ENCODE measurements at places on chromosomes 1 and 21.

DNA sequence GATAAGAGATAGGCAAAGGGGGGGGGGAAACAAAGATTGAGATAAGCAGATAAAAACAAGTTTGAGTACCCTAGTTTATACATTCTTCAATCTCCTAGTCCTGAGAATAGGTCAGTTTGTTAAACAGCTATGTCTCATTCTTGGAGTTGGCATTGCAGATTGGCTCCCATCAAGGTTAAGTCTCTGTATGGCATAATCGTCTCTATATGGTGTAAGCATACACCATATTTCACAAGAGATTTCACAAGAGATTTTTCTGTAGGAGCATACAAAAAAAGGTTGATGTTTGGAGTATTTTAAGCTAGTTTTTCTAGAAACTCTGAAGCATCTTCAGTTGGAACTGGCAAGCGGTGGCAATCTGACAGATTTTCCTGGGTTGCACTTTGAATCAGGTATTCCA is 35.8 kb downstream of the NCAM2 start:
- no peak for DNase-seq

DNA sequence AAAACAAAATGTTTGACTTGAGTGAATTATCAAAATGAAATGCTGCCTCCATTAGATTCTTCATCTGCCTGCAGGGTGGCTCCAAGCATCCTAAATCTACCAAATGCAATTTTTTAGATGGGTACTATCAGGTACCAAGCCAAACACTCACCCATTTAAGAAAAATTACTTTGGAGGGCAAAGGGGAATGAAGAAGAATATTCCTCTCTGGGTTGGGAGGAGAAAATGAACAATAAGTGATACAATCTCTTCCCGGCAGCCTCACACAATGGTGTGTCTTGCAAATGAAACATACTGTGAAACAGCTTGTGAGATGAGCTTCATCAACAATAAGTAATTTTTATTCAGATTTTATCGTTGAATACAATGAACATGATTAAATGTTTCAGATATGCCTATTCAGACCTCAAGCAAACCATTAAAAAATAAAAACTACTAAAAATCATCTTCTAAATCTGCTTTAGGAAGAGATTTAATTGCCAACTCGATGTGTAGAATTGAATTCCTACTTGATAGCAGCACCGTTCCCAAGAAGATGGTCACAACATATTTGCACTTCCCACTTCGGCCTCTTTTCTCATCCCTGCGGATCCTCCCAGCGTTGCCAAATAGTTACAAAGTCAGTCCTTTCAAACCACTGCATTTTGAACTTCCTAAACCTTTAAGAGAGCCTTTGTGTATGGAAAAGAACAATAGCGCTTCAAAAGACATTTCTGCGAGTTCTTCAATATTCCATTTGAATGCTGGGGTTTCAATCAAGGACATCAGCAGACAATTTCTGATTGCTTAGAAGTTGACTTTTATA is 2.7 kb downstream of the DAB1 start:
- no peak for DNase-seq

DNA sequence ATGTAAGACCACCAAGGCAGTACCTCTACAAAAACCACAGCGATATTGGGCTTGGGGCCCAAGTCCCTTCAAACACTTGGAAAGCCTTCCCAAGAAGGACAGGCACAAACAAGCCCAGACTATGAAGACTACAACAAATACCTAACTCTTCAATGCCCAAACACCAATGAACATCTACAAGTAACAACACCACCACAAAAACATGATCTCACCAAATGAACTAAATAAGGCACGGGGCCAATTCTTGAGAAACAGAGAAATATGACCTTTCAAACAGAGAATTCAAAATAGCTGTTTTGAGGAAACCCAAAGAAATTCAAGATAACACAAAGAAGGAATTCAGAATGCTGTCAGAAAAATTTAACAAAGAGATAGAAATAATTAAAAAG is 86.8 kb downstream of the COL24A1 start:
- DNase-seq, result no peak

DNA sequence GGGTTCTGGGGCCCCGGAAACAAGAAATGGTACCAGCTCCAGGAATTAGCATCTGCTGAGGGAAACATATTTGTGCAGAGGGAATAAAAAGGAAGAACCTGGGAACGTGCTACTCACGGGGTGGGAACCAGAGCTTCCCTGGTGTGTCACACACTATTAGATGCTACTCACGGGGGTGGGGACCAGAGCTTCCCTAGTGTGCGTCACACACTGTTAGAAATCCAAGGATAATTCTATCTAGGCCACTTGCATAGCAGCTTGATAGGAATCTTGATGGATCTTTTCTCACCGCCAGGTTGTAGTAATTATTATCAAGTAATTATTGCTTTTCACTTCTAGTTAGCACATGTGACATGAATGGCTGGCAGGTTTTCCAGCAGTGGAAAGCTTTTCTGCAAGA is 54.5 kb upstream of the SCCPDH start:
- no peak for DNase-seq

- DNase-seq, result no peak
Measured at GRCh38 chr1:8870103-8870502, 8.4 kb downstream of the ENO1 start.

- DNase-seq, result no peak
Measured at GRCh38 chr1:167440776-167441175, 77.6 kb downstream of the CD247 start.

- DNase-seq, result no peak
Measured at GRCh38 chr1:24154215-24154614, 11.3 kb upstream of the IL22RA1 start.

- DNase-seq, result no peak
Measured at GRCh38 chr1:226902601-226903000, 32.2 kb downstream of the PSEN2 start.

- no peak for DNase-seq
Measured at GRCh38 chr1:180241716-180242544, 11.9 kb downstream of the LHX4 start.

DNA sequence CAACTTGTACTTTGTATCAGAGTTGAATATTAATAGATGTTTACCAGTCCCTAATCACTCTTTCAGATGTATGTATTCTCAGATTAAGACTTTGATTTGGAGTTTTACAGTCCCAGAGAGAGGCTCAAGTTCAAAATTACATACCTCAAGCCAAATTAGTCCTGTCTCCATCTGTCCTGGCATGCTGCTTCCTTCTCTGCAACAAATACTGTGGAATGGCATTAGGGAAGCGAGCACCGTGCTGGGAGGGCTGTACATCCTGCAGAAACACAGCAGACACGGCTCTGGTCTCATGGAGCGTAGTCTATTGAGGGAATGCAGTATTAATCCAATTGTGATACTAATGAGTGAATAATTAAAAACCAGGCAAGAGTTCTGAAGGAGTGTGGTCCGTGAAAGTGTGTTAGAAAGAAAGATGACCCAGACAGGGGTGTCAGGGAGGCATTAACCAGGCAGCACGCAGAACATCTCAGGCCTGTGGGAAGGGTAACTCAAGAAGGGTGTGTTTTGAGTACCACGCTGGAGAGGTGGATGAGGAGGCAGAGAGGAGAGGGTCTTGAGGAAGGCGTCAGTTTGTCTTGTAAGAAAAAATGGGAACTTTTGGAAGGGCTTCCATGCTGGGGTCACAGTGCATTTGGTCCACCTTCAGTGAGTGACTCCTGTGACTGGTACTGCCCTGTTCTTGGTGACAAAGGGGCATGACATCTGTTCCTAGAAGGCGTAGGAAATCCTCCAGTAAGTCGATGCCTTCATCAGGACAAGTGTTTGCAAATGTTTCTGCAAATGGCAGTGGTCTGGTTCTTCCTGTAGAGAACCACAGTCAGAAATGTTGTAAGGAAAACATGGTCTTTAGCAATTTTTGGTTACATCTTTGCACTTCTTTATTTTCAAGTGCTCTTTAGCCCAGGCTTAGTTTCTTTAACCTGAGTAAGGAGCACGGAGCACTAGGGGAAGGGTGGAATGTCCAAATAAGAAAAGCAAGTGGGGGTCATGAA is 1.6 kb downstream of the RAB4A start:
- DNase-seq, result no peak

DNA sequence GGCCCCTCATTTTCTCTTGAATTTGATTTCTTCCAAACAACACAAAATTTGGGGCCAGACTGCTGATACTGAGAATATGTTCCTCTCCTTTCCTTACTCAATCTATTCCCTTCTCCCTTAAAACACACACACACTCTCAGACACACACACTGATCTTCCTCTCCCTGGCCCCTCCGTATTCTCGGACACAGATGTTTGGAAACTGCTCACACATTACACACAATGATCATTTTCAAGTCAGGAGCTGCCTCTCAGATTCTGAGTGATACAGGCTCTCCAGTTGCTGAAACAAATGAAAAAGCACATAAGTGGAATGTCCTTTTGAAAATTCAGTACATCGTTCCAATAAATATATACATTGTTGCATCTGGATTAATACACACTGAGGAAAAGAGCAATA is 161.3 kb downstream of the CLEC20A start:
- DNase-seq, result no peak

DNA sequence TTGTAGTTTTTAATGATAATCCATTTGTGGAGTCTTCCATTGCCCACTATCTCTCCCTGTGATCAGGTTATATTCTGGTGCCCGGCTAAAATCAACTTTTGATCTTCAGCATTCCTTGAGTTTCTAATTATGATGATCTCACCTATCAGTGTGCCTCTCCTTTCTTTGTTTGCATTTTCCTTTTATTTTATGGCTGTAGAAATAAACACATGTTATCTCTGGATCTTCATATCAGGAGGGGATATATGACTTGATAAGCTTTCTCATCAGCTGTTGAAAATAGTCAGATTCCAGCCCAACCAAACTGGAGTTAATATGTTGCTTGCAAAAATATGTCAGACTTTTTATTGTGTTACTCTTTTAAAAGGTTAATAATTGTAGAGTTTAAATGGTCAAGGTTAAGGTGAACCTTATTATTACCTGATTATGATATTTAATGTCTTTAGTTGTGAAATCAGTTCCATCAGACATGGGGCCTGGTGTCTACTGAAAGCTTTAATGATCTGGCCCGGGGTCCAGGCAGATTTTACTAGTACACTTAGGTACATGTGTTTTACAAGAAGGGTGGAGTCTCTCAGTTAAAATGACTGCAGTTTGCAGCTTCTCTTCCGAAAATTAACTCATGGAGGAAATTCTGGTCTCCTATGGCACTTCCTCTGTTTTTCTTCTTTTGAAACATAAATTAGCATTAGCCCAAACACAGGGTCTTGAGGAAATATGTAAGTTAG is 12.8 kb downstream of the KRTAP24-1 start:
- no peak for DNase-seq

DNA sequence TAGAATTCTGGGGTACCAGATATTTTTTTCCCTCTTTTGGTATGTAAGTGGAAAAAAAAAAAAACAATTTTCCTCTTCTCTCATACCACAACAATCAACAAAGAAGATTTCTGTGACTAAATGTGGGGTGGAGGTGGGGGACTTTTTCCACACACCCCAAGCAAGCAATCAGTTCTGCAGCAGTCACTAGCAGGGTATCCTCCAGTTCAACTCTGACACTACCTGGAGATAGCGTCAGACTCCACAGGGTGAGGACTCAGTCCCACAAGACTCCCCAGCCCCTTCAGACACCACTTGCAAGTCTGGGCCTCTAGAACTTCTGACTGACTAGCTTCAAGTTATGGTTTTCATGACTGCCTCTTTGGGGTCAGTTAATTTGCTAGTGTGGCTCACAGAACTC is 6.2 kb downstream of the DHX9 start:
- no peak for DNase-seq

- DNase-seq, result no peak
Measured at GRCh38 chr1:34829250-34829649, 30.3 kb downstream of the SMIM12 start.

DNA sequence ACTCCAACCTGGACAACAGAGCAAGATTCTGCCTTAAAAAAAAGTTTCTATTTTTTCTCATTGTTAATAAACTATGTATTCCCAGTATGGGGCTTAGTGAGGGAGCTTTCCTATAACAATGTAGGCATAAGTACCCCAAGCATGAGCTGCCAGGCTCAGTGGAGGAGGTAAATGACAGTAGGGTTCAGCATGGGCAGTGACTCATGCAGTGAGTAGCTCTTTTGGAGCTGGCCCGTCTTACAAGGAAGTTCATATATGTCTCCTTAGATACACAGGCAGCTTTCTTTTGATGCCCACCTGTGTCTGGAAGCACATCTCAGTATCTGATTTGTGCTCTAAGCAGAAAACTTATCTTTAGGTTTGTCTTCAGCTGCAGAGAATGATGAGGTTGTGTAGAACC is 57.9 kb downstream of the ZNF678 start:
- DNase-seq, result no peak

GRCh38 chr1:3219005-3219790 is 150.2 kb downstream of the PRDM16 start:
- DNase-seq, result no peak

DNA sequence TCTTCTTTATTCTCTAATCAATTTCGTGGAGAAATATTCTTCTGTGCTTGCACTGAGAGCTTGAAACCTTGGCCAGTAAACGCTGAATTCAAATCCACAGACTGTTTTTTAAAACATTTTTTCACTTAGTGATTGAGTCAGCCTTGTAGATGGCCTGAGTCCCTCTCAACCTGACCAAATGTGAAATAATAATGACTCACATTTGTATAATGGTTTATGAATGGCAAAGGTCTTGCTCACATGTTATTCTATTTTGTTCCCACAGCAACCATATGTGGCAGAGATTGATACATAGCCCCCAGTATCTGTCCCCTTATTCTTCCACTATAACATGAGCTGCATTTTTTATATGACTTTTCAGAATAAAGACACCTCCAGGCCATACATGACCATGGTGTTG is 47.8 kb upstream of the CCDC190 start:
- no peak for DNase-seq

GRCh38 chr1:36420836-36421317 is 23.2 kb upstream of the LSM10 start:
- DNase-seq, result peak; percentile 86

DNA sequence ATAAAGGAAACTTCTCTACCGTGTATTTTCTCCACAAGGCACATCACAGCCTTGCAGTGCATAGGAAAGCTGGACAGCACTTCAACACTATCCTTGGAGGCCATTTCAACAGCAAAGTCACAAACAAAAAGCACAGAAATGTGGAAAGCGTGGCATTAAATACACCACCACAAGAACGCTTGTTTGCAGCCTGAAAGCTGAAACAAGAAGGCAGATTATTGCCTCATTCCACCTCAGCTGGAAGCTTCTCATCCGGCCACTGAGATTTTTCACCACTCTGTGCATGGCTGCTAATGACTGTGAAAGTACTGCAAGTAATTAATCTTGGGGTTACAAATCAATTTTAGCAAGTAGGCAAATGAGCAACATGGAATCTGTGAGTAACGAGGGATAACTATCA is 50.9 kb upstream of the GALNT2 start:
- DNase-seq, result no peak

DNA sequence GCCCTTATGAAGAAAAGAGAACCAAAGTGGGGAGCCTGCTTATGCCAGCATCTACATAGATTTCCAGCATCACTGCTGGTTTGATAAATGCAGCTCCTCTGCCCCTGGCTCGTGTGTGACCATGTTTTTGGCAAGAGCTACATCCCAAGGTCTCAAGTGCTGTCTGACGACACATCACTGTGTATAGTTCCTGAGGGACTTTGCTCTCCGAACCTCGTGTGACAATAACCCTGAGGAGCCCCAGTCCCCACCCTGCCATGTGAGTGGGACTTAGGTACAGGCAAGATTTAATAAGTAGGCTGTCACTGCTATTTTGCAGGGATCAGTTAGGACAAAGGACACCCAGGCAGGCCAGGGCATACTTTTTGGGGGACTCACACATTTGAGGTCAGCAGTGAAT is 28.8 kb upstream of the RERE start:
- DNase-seq, result no peak

- no peak for DNase-seq
Measured at GRCh38 chr1:20198918-20199317, 12.6 kb upstream of the PLA2G2C start.

All from gastrocnemius medialis (tissue), 4 donors.